Tibial nerve (tissue), 4 donors: ENCODE measurements at places on chromosomes 11 and 22.

DNA sequence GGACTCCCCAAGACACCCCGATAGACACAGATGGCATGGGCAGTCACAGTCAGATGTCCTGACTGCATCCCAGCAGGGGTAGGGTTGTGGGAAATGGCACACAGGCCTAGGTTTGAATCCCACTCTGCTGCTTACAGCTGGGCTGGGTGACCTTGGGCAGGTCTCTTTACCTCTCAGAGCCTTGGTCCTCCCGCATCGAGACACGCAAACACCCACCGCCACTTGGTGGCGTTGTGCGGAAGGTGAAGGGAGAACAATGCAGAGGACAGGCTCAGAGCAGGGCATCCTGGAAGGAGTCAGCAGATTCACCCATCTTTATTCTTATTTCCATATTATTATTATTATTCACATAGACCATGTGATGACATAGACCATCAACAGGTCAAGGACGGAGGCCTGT, 140.5 kb downstream of the MIAT start:
- no peak for DNase-seq

- DNase-seq, result no peak
Observed at GRCh38 chr11:8066911-8067455, 14.0 kb upstream of the TUB start.

DNA sequence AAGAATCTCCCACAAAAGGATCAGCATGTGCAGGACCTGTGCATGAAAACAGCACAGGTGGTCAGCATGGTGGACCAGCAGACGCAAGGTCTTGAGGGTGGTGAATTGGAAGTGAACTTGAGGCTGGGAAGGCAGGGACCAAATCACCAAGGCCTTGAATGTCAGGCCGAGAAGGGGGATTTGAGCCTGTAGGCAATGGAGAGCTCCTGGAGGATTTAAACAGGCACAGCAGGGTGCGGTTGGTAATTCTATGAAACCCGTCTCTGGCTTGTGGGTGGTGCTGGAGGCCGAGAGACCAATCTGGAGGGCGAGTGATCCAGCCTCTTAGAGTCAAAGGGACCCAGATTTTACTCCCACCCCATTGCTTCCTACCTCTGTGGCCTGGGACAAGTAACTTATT, 2.4 kb downstream of the TSKU start:
- no peak for DNase-seq

- DNase-seq, result no peak
Observed at GRCh38 chr11:96708219-96708878, 318.5 kb downstream of the JRKL start.
